ENCODE measurements at places on chromosomes 4 and X.

GRCh38 chr4:88809576-88810219 lies 112.1 kb upstream of the NAP1L5 start:
- DNase-seq = no peak

GRCh38 chr4:145171911-145172310 lies 8.5 kb downstream of the OTUD4 start:
- no peak for DNase-seq

GRCh38 chr4:151227731-151228130 lies 49.2 kb upstream of the PRSS48 start:
- DNase-seq = no peak

GRCh38 chr4:20529691-20530090 lies 170.6 kb upstream of the PACRGL start:
- DNase-seq = no peak

DNA sequence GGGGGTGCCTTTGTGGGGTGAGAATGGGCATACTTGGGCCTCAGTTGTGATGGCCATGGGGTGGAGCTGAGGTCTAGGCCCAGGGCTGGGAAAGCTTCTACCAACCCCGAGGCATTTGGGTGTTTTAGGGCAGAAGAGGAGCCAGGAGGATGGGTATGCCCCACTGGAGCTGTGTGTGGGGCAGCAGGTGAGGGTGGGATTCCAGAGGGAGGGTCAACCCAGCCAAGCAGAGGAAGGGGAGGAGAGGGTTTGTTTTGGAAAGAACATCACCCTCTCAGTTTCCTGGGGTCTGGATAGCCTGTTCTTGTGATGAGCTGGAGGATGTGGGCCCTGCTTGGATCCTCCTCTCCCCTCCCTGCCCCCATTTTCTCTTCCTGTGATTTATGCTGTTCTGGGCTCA lies 620 bp downstream of the IL9R start:
- no peak for DNase-seq

GRCh38 chrX:131397891-131398290 lies 108.8 kb upstream of the IGSF1 start:
- DNase-seq = no peak

DNA sequence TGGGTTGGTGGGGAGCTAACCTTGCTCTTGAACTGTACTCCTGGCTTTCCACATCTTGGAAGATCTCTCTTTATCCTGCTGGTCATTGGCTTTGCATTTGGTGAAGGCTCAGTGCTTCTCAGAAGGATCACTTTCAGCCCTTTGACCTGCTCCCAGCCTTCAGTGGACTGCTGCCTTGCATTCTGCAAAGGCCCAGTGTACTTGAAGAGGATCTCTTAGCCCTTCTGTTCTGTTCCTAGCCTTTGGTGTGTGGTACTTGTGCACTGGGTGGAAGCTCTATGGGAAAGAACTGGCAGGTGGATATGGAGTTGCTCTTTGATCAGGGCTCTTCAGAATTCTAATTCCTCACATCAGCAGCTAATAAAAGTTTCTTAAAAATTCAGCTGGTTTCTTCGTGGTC lies 46.5 kb downstream of the FGF2 start:
- no peak for DNase-seq

GRCh38 chr4:172654457-172654856 lies 514.2 kb upstream of the GALNT7 start:
- DNase-seq = no peak

DNA sequence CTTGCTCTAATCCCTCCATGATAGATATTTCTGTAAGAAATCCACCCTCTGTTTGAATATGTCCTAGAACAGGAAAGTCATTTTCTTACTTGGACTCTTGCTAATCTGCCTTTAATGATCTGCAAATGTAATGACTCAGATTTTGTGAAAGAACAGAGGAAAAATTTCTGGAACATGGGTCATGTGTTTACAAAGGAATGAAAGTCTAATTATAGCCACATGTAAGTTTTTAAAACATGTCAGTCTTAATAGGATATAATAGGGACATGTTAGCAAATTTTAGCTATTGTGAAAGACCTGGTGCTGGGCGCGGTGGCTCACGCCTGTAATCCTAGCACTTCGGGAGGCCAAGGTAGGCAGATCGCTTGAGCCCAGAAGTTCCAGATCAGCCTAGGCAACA lies 47.6 kb downstream of the GRK4 start:
- DNase-seq = no peak

DNA sequence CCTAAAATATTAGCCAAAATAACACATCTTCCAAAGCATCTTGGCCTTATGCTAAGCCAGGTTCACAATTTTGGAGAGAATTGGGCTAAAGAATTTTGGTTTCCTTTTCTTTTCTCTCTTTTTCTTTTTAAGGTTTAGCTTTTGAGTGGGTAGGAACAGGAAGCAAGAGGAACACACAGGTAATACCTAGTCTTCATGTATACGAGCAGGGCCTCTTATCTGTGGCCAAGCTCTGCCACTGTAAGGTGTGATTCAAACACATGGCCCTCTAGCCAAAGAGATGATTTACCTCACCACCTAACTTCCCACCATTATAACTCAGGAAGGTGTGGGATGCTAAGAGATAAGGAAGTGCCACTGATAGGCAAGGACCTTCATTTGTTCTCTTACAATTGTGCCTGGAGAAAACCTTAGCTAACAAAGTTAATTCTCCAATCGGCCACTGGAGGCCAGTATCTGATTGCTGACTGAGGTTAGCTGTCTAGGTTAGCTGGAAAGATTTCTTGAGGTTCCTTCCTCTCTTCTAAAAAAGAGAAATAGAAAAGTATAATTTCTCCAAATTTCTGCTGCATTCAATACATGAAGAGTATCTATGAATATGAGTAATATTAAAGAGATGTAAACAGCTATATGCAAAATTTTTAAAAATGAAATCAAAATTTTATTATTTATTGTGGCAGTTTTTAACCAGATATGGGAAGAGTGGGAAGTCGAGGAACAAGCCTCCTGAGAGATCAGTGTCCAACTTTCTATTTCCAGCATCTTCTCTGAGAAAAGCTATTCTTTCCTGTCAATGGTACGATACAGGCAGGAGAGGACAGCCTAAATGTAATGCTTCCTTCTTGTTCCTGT lies 30.1 kb upstream of the BBS7 start:
- peak; percentile 8 for DNase-seq

- DNase-seq = no peak
These were observed 266.1 kb upstream of the ANXA10 start for GRCh38 chr4:167826281-167826680.

GRCh38 chr4:120266602-120267001 lies 200.0 kb upstream of the MAD2L1 start:
- no peak for DNase-seq

DNA sequence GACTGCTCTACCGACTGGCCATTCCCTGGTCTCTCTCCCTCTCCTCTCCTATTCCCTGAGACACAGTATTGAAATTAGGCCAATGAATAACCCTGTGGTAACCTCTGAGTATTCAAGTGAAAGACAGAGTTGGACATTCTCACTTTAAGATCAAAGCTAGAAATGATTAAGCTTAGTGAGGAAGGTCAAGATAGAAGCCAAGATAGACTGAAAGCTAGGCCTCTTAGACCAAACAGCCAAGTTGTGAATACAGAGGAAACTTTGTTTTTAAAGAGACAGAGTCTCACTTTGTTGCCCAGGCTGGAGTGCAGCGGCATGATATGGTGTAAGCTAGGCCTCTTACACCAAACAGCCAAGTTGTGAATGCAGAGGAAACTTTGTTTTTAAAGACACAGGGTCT lies 64.6 kb downstream of the KDM6A start:
- DNase-seq = no peak

DNA sequence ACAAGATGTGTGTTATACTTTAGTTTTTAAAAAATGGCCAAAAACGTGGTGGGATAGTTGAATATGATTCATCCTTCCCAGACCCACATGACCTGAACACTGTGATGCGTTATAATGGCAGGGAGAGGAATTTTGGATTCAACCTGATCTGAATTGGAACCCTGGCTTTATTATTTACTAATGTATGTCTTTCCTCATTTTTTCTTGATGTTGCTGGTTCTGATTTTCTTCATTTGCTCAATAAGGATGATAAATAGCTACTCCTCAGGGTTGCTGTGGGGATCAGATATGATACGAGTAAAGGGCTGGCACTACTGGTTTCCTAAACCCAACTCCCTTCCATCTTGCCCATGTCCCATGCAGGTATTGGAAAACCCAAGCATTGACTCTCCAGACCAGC lies 24.2 kb upstream of the ACSL1 start:
- no peak for DNase-seq

- DNase-seq = no peak
These were observed 35.0 kb upstream of the MYOZ2 start for GRCh38 chr4:119100655-119101054.

DNA sequence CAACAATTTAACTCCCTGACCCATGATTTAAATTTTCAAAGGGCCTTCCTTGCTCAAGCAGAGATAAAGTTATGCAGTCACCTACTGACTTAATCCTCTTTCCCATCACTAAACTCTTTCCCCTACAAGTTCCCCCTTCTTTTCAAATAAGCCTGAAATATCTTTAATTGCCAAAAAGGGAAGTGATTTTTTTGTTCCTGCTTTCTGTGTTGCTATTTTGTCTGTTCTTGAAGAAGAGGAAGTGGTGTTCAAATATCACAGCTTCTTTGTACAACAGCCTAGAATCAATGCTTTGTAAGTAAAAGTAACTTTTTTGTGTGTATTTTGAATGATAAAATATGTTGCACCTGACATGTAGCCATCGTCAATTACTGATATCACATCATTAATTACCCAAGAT lies 595.9 kb downstream of the CENPC start:
- no peak for DNase-seq

GRCh38 chrX:21756785-21757529 lies 959 bp downstream of the SMPX start:
- DNase-seq = no peak

DNA sequence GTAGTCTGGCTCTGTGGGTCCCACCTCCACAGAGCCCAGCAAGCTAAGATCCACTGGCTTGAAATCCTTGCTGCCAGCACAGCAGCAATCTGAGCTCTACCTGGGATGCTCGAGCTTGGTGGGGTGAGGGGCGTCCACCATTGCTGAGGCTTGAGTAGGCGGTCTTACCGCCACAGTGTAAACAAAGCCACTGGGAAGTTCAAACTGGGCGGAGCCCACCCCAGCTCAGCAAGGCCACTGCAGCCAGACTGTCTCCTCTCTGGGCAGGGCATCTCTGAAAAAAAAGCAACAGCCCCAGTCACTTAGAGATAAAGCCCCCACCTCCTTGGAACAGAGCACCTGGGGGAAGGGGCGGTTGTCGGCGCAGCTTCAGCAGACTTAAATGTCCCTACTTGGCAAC lies 243.2 kb upstream of the POF1B start:
- DNase-seq = no peak

DNA sequence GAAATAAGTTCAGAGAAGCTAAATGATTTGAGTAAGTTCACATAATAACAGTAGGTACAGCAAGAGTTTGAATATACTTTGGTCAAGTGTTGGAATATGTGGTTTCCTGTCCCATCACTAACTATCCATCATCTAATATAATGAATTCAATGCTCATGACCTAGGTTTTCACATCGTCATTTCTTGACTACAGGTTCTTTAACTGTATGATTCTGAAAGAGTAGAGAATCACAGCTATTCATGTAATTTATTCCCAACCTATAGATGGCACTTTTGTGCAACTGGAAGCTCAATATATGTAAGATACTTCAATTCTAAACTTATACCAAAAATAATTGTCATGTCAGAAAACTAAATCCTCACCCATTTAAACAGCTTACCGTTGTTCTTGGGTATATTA lies 53.1 kb downstream of the TIGD2 start:
- no peak for DNase-seq

DNA sequence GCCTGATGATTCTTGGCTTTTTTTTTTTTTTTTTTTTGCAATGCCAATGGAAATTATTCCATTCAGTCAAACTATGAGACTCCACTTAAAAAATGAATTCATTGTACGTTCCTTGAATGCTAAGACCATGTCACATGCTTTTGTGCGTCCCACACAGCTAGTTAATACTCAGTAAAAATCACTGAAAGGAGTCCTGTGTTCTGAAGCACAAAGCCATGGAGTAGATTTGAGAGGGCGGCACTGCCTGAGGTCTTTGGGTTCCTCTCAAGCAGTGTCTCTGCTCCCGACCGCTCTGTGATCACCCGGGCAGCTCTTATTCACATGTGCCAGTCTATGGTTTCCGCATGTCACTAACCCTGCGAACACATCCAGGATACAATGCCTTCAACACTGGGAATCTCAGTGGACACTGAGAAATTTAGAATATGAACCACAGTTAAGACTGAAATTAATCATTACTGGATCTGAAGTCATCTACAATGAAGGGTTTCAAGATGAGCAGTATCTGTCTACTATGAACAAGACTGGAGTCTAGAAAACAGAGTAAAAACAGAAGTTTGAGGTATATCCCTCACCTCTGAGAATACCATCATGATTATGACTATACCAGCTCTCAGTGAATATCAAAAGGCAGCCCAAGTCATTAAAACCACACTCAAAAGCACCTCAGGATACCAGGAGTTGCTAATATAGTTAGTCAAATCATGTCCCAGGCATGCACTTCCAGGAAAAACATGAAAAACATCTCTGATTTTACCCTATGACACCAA lies 193.0 kb downstream of the MGST2 start:
- DNase-seq = no peak

- DNase-seq = no peak
These were observed 8.2 kb downstream of the GRPEL1 start for GRCh38 chr4:7059662-7060061.

- DNase-seq = no peak
These were observed 125.5 kb upstream of the NRK start for GRCh38 chrX:105696870-105697269.

GRCh38 chr4:119564106-119564505 lies 64.5 kb downstream of the PDE5A start:
- DNase-seq = no peak

DNA sequence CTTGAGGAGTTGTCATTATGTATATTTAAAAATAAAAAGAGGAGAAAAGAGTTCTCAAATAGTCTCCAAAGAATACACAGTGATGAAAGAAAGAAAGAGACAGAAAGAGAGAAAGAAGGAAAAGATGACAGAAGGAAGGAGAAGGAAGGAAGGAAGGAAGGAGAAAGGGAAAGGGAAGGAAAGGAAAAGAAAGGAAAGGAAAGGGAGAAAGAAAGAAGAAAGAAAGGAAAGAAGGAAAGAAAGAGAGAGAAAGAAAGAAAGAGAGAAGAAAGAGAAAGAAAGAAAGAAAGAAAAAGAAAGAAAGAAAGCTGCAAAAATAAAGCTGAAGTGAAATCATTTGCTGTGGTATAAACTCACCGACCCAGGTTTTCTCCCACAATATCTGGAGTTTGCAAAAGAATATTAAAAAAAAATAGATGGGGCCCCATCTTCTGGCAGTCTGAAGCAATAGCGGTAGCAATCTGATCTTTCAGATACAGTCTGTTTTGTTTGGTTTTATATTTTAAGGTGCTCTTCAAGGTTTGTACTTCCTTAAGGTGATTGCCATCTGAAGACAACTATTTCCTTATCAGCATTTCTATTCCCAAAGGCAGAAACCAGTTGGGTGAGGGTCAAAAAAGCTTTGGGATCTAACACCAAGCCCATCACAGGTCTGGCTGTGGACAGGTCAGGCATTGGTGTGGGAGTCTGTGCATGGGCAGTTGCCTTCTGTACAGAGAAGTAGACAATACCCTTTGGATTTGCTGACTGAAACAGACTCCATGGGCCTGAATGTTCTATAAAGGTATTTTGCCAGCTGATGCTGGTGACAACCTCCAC lies 160.4 kb downstream of the CPEB2 start:
- no peak for DNase-seq
